Hippocampal formation (tissue), 2 donors: ENCODE measurements at places on chromosomes 16 and 17.

DNA sequence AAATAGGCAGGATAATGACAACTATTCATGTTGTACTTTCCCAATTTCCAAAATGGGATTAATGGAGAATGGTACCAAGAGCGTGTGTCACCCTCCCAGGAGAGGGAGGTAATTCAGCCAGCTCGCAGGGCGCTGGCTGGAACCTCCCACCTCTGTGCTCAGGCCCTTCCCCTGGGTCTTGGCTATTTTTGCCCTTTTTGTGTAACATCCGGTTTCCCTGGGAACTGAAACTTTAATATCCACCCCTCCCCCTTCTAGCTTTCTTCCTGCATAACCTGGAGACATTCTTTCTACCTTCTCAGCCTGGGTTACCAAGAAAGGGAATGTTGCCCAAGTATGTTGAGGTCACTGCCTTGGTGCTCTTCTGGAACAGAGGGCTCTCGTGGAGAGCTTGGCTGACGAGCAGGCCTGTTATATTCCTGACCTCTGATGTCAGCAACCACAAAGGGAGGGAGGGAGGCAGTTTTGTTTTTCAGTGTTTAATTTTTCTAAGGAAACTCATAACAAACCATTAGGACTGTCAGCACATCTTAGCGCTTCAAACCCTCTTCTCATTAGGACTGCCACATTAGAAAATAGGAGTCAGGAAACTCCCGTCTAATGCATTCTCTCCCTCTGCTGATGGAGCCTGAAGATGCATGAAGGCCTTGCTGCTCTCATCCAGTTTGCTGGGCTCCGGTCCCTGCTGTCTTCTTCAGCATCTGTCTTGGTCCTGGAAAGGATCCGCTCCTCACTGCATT lies 25.6 kb downstream of the ITGB3 start:
- no peak for DNase-seq

GRCh38 chr17:8710813-8711212 lies 33.8 kb downstream of the CCDC42 start:
- no peak for DNase-seq

GRCh38 chr17:12605222-12605621 lies 60.5 kb upstream of the MYOCD start:
- no peak for DNase-seq

DNA sequence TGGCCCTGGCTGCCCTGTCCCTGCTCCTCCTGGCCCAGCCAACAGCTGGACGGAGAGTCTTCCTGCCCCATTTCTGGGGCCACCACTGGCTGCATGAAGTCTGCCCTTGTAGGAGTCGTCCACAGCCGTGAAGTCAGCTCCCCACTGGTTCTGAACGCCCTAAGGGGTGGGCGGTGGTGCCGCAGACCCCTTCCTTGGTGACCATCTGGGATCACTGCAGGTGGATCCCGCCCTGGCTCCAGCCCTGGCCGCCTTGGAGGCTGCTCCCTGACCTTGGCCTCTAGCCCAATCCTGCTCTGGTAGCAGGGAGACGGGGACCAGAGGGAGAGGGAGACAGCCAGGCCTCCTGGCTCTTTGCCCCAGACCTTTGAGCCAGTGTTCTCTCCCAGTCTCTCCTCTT lies 35.4 kb downstream of the MGAT5B start:
- no peak for DNase-seq

DNA sequence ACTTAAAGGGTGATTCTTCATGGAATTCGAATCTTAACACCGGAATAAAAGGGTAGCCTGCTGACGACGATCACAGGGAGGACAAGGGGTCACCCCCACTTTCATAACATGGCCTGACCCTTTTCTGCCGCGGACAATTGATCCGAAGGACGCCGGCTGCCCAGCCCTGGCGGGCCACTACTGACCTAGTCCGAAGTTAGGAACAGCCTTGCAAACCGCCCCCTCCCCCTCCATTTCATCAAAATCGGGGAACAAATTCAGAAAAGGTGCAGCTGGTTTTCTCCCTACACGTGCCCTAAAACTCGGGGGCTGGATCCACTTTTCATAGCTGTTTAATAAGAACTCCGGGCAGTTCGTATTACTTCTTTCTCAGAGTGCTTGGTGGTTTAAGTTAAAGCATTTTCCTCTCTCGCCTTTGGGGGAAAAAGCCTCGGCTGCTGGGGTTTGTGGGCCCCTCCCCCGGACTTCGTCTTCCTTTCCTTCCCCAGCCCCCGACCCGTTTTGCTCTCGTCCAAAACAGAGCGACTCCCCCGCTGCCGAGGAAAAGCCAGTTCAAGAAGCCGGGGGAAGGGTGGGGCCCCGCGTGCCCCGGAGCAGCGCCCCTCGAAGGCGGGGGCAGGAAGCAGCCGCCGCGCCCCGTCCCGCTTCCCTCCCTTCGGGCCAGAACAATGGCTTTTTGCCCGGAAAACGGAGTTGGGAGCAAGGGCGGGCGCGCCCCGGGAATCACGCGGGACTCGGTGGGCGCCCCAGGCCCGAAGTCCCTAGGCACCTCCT lies 641 bp upstream of the CBX2 start:
- DNase-seq = no peak

DNA sequence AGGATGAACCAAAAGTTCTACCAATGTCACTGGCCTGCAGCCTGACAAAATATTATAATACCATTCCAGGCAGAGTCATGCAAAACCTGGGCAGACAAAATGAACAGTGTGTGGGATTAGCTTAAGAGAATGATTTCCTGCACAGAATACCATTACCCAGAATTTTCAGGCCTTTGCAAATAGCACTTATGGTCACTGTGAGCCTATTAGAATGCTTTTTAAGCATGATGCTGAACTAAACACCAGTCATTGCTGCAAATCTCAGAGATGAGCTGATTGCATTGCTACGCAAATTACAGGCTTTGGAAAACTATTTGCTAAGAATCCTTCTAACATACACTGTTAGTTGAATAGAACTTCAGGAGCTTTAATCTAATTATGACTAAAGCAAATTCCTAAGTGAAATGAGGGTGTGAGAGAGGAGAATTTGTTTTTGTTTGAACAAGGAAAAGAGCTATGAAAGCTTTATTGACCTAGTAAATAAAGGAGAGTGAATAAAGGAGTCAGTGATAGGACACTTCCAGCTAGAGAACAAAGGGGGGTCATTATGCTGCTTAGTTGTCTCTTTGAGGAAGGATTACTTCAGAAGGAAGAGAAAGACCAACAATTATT lies 398.8 kb downstream of the HS3ST3B1 start:
- DNase-seq = no peak

GRCh38 chr17:64387145-64387473 lies 3.6 kb downstream of the PECAM1 start:
- no peak for DNase-seq

GRCh38 chr16:22688463-22688862 lies 125.5 kb upstream of the HS3ST2 start:
- no peak for DNase-seq

GRCh38 chr17:17151962-17152361 lies 54.2 kb downstream of the PLD6 start:
- DNase-seq = peak; percentile 70

DNA sequence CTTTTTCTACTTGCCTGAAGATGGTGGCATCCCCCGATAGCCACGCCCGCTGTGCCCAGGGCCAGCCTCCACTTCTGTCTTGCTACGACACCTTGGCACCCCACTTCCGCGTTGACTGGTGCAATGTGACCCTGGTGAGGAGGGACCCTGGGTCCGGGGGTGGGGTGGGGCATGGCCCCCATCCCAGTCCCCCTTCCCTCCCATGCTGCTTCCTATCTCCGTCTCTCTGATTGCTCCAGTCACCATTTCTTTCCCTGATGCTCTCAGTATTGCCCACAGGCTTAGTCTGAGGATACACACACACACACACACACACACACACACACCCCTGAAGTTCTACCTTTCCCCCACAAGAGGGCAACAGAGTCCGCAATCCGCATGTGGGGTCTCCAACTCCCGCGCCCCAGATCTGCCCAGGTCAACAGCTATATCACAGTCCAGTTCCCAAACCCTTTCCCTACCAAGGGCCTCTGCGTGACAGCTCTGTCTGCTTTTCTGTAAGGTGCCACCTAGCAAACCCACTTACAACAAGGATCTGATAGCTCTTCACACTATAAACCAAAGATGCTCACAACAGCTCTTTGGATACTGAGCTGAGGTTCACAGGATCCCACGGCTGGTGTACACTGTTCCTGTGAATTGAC lies 3.4 kb downstream of the SGCA start:
- no peak for DNase-seq

- peak; percentile 20 for DNase-seq
Observed at GRCh38 chr17:57892146-57892819, 42.4 kb upstream of the MRPS23 start.
